ENCODE measurements at places on chromosomes 12 and 14.
A peak's percentile ranks its signal among the peaks of the same experiment; 100 is the strongest.

DNA sequence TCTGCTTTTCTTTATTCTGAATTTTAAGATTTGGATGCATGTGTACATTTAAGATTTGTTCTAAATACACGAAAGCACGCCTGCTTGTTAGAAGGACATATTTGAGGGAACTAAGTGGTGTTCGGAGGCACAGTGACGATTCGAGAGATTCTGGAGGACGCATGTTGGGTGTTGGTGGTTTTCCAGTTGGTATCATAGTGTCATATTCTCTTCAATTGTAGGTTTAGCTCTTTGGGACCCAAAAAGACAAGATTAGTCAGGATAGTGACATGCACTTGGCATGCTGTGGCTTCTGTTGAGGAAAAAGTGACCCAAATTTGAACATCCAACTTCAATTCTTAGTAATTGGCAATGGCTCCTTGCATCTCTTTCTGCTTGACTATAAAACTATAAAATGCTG lies 30.1 kb downstream of the PRKCH start:
- H3K27me3 ChIP-seq: no peaks in the 10 kb centered on the region
- no peak overlapping the region for H3K27ac ChIP-seq
- no peak for DNase-seq
- H3K4me3 ChIP-seq: no peak overlapping the region
- no peaks in the 10 kb centered on the region for H3K4me1 ChIP-seq
- no peaks in the 10 kb centered on the region for H3K36me3 ChIP-seq

GRCh38 chr14:73753887-73754795 lies 40.0 kb upstream of the PNMA1 start:
- peaks cover 67% of the 10 kb centered on the region for H3K4me1 ChIP-seq
- peak overlapping the region; percentile 94 for H3K27ac ChIP-seq
- peak overlapping the region; percentile 62 for H3K4me3 ChIP-seq
- no peaks in the 10 kb centered on the region for H3K36me3 ChIP-seq

DNA sequence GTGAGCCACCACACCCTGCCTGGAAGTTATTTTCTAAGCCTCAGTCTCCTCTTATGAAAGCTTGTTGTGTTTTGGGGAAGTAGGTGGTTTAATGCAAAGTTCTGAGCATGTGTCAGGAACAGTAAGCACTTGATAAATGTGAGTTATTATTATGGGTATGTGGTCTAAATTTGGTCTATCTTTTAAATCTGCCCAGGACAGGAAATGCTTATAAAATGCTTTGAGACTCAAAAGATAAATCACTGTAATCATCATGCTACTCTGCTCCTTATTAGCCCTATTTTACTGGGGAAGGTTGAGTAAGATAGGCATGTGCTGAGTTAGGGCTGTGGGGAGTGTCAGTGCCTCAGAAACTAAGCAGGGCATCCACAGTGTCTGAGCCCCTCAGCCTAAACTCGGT lies 13.1 kb upstream of the SRSF5 start:
- H3K27ac ChIP-seq: no peak overlapping the region
- no peaks in the 10 kb centered on the region for H3K36me3 ChIP-seq
- DNase-seq: no peak
- H3K27me3 ChIP-seq: no peaks in the 10 kb centered on the region
- no peak overlapping the region for H3K4me3 ChIP-seq

- peaks cover 25% of the 10 kb centered on the region for H3K4me1 ChIP-seq
- H3K27ac ChIP-seq: peak overlapping the region; percentile 9
- H3K27me3 ChIP-seq: no peaks in the 10 kb centered on the region
- H3K36me3 ChIP-seq: no peaks in the 10 kb centered on the region
- no peak overlapping the region for H3K4me3 ChIP-seq
Observed at GRCh38 chr14:65356327-65356836, 56.1 kb upstream of the FUT8 start.

DNA sequence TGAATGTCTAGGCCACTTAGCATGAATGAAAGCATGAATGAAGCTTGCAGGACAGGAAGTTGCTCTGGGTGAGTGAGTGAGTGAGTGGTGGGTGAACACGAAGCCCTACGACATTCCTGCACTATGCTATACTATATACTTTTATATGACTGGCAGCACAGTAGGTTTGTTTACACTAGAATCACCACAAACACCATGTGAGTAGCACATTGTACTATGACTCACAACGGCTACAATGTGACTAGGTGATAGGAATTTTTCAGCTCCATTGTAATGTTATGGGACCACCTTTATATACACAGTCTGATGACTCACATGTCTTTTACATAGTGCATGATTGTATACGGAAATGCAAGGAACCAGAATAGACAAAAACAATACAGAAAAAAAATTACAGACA lies 1480.2 kb downstream of the AACS start:
- no peaks in the 10 kb centered on the region for H3K27me3 ChIP-seq
- no peaks in the 10 kb centered on the region for H3K36me3 ChIP-seq
- H3K27ac ChIP-seq: no peak overlapping the region
- no peaks in the 10 kb centered on the region for H3K4me1 ChIP-seq
- H3K4me3 ChIP-seq: no peak overlapping the region

GRCh38 chr12:56157201-56158028 lies 744 bp upstream of the MYL6 start:
- no peaks in the 10 kb centered on the region for H3K27me3 ChIP-seq
- H3K27ac ChIP-seq: peak overlapping the region; percentile 69
- H3K4me3 ChIP-seq: peak overlapping the region; percentile 72
- H3K4me1 ChIP-seq: peaks cover 20% of the 10 kb centered on the region
- peaks cover 10% of the 10 kb centered on the region for H3K36me3 ChIP-seq
- peak; percentile 89 for DNase-seq

GRCh38 chr14:100132903-100133510 lies 26.4 kb downstream of the DEGS2 start:
- H3K27ac ChIP-seq: peak overlapping the region; percentile 98
- H3K4me1 ChIP-seq: peaks cover 35% of the 10 kb centered on the region
- H3K4me3 ChIP-seq: no peak overlapping the region

GRCh38 chr12:65622056-65622455 lies 202.2 kb upstream of the HMGA2 start:
- DNase-seq: no peak
- H3K27ac ChIP-seq: no peak overlapping the region
- no peaks in the 10 kb centered on the region for H3K27me3 ChIP-seq

- H3K4me1 ChIP-seq: peaks cover 29% of the 10 kb centered on the region
- H3K4me3 ChIP-seq: no peak overlapping the region
- DNase-seq: peak; percentile 88
- H3K36me3 ChIP-seq: no peaks in the 10 kb centered on the region
Observed at GRCh38 chr12:3117591-3118015, 40.4 kb downstream of the TSPAN9 start.

- no peaks in the 10 kb centered on the region for H3K27me3 ChIP-seq
- no peak for DNase-seq
- H3K4me3 ChIP-seq: no peak overlapping the region
- H3K36me3 ChIP-seq: peaks cover 13% of the 10 kb centered on the region
- no peaks in the 10 kb centered on the region for H3K4me1 ChIP-seq
Observed at GRCh38 chr14:103731916-103732867, 16.6 kb downstream of the ZFYVE21 start.

- DNase-seq: peak; percentile 89
- H3K27ac ChIP-seq: peak overlapping the region; percentile 95
- no peaks in the 10 kb centered on the region for H3K27me3 ChIP-seq
- peaks cover 26% of the 10 kb centered on the region for H3K4me1 ChIP-seq
- H3K36me3 ChIP-seq: no peaks in the 10 kb centered on the region
Observed at GRCh38 chr12:114407842-114408411, 2.0 kb upstream of the TBX5 start.

- peaks cover 33% of the 10 kb centered on the region for H3K36me3 ChIP-seq
- no peak overlapping the region for H3K4me3 ChIP-seq
- no peaks in the 10 kb centered on the region for H3K4me1 ChIP-seq
- DNase-seq: no peak
- H3K27me3 ChIP-seq: peaks cover 4% of the 10 kb centered on the region
- no peak overlapping the region for H3K27ac ChIP-seq
Observed at GRCh38 chr14:77469539-77469938, 11.6 kb downstream of the AHSA1 start.

Data from GM23248 (cell line).